Upper lobe of right lung (tissue), 1 donor: ENCODE measurements at places on chromosomes 13 and 19.
A peak's percentile ranks its signal among the peaks of the same experiment; 100 is the strongest.

- H3K36me3 ChIP-seq, result no peaks in the 10 kb centered on the region
- H3K4me3 ChIP-seq, result no peak overlapping the region
- no peaks in the 10 kb centered on the region for H3K27me3 ChIP-seq
- H3K4me1 ChIP-seq, result peaks cover 34% of the 10 kb centered on the region
- no peak overlapping the region for H3K27ac ChIP-seq
- peak; percentile 89 for DNase-seq
Measured at GRCh38 chr19:39154629-39155100, 29.1 kb downstream of the PAK4 start.

DNA sequence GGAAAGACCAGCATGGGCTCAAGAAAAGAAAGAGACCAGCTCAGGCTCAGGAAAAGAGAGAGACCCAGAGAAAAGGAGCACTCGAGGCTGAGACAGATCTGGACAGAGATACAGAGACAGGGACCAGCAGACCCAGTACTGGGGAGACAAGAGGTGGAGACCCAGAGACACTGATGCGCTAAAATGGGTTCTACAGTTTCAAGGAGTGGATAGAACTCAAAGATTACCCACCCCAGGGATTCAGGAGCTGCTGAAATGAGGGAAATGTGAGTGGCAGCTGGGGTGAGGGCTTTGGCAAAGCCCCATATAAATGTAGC is 609 bp upstream of the ZSCAN18 start:
- no peaks in the 10 kb centered on the region for H3K36me3 ChIP-seq
- H3K4me3 ChIP-seq, result peak overlapping the region; percentile 83
- DNase-seq, result no peak
- H3K4me1 ChIP-seq, result peaks cover 5% of the 10 kb centered on the region
- peak overlapping the region; percentile 99 for H3K27ac ChIP-seq

DNA sequence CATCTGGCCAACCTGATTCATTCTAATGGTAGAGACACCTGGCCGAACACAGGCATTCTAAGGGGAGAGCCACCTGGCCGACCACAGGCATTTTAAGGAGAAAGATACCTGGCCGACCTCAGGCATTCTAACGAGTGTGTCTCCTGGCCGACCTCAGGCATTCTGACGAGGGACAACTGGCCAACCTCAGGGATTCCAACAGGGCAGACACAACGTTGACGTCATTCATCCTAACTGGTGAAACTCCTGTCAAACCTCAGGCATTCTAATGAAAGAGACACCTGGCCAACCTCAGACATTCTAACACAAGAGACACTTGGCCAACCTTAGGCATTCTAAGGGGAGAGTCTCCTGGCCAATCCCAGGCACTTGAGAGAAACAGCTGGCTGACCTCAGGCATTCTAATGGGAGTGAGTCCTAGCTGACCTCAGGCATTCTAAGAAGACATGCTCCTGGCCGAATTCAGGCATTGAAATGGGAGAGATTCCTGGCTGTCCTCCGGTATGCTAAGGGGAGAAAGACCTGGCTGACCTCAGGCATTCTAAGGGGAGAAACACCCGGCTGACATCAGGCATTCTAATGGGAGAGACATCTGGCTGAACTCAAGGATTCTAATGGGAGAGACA is 1352.5 kb downstream of the UQCRFS1 start:
- H3K4me3 ChIP-seq, result no peak overlapping the region
- H3K27me3 ChIP-seq, result no peaks in the 10 kb centered on the region
- no peaks in the 10 kb centered on the region for H3K4me1 ChIP-seq
- no peak overlapping the region for H3K27ac ChIP-seq
- no peak for DNase-seq
- H3K36me3 ChIP-seq, result no peaks in the 10 kb centered on the region

- no peak overlapping the region for H3K27ac ChIP-seq
- H3K36me3 ChIP-seq, result peaks cover 70% of the 10 kb centered on the region
- DNase-seq, result no peak
- H3K4me1 ChIP-seq, result peaks cover 24% of the 10 kb centered on the region
- no peaks in the 10 kb centered on the region for H3K27me3 ChIP-seq
Measured at GRCh38 chr19:47503826-47504150, 11.1 kb downstream of the NAPA start.

GRCh38 chr19:54947381-54947780 is at the start of gene NLRP7:
TSS of gene NLRP7 (minus strand) at chr19:54947530.
- no peak within 1 kb of the TSS for H3K27ac ChIP-seq
- H3K36me3 ChIP-seq, result no peaks in the 10 kb centered on the region
- no peaks in the 10 kb centered on the region for H3K4me1 ChIP-seq
- no peak within 1 kb of the TSS for H3K4me3 ChIP-seq
- no peak for DNase-seq

DNA sequence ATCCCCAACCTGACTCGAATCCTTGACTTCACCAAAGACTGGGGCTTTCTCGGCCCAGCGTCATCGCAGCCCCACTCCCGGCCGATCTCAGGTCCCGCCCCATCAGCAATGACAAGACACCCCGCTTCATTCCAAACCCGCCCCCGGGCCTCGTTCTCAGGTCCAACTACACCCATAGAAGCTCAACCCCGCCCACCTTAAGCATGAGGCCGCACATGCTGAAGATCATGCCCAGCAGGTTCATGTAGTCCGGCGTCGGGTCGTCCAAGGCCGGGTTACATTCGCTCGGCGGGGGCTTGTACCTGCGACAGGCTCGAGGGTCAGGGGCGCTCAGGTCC is 2.3 kb downstream of the WDR83 start:
- peaks cover 28% of the 10 kb centered on the region for H3K36me3 ChIP-seq
- peaks cover 37% of the 10 kb centered on the region for H3K4me1 ChIP-seq
- no peaks in the 10 kb centered on the region for H3K27me3 ChIP-seq
- peak overlapping the region; percentile 98 for H3K27ac ChIP-seq
- peak; percentile 77 for DNase-seq
- peak overlapping the region; percentile 92 for H3K4me3 ChIP-seq

DNA sequence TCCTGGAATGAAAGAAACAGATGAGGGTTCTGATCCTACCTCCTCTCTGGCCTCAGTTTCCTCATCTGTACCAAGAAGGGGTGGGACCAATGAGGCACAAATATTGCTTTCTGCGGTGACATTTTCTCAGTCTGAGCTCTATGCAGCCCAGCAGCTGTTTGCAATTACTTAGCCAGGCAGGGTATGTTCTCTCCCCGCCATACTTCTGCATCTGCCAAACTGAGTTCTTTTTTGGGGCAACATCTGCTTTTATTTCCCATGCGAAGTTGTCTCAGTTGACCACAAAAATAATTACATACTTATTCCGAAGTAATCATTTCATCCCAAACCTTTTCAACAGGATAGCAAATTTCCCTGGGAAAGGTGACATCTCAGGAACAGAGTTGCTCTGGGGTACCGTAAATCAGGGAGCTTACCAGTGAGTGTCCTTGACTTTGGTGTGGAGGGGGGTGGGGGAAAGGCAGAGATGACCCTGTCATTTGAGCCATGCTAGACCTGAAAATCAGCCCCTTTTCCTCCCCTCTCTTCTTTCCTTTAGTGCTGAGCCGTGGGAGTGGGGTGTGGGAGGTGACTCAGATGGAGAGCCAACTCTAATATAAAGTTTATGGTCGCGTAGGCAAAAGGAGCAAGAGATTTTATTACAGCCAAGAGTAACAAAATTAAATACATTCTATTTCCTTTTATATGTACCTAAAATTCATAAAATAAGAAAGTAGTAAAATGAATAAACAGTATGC is 165.7 kb upstream of the KL start:
- H3K4me3 ChIP-seq, result no peak overlapping the region
- no peak for DNase-seq
- H3K4me1 ChIP-seq, result no peaks in the 10 kb centered on the region
- H3K27me3 ChIP-seq, result no peaks in the 10 kb centered on the region
- no peak overlapping the region for H3K27ac ChIP-seq

DNA sequence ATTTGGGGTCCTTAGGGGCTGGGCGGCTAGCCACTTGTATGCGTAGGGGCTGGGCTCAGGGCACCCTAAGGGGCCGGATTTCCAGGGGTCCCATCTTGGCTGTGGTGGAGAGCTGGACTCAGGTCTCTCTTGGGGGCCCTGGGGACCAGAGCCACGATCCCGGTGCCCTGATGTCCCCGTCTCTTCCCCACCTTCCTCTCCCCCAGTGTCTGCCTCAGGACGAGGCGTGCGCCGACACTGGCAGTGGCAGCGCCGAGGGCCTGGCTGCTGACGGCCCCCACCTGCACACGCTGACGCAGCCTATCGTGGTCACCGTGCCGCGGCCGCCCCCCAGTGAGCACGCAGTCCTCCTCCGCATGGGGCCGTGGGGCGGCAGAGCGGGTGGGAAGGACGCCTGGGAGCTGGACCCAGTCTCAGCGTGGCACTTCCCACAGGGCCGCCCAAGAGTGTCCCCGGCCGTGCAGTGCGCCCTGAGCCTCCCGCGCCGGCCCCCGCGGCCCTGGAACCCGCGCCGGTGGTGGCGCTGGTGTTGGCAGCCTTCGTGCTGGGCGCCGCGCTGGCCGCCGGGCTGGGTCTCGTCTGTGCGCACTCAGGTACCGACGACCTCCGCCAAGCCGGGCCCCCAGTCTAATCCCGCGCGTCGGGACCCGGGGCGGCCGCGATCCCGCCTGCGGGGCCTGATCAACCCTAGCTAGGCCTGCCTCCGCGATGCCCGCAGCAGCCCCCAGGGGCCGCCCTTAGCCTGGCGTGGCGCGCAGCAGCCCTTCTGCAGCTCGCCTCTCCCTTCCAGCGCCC is 2.7 kb upstream of the SNAPC2 start:
- H3K36me3 ChIP-seq, result peaks cover 13% of the 10 kb centered on the region
- H3K27ac ChIP-seq, result peak overlapping the region; percentile 30
- peak; percentile 80 for DNase-seq
- peak overlapping the region; percentile 43 for H3K4me3 ChIP-seq

DNA sequence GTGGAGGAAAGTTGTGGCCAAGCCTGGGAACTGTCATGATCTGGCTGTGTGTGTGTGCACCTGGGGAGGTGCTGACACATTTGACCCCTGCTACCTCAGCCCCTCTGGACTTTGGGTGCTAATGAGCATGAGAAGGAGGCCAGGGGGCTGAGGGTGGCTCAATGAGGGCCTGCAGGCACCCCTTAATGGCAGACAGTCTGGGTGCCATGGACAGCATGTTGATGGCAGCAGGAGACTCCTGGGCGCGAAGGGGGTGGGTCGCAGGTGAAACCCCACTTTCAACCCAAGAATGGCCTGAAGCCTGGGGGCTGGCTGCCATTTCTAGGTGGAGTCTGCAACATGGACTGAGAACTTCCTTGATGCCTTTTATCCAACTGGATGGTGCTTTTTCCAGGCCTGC is 216.4 kb upstream of the TRPC4 start:
- H3K27me3 ChIP-seq, result no peaks in the 10 kb centered on the region
- no peaks in the 10 kb centered on the region for H3K36me3 ChIP-seq
- H3K4me3 ChIP-seq, result no peak overlapping the region
- peak; percentile 29 for DNase-seq
- H3K27ac ChIP-seq, result no peak overlapping the region
